ENCODE measurements at places on chromosomes 7 and 10. TPM values are rescaled to one million over a fixed set of nuclear protein-coding genes. Genes with fewer than 3 reads are reported as not detected.

DNA sequence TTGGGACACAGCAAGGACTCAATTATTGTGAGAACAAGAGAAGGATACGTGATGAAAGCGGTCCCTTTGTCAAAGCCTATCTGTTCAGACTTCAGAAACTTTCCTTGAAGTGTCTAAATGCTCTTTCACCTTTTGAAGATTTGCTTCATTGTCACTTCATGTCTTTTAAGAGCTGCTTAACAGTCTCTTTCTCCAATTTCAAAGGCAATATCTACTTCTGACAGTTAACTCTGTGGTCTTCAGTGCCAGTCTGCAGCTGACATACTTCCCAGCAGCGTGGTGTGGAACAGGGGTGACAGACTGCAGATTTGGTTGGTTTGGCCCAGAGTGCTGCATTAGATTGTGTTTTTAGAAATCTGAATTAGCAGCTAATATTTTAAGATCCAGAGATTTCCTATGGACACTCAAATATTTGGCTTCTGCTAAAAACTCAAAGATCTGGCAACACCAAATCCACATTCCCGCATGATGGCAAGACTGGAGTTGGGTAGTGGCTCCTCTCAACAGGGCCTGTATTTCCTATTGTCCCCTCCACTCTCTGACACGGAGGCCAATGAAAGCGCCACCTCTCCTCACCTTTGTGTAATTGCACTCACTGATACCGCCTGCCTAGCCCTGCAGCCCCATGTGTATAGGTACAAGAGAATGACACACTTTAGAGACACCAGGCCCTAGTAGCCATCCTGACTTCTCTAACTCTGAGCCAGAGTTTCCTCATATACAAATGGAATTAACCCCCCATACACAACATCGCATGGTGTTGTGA, 11.5 kb downstream of the SCRN1 start:
- no peak for DNase-seq

DNA sequence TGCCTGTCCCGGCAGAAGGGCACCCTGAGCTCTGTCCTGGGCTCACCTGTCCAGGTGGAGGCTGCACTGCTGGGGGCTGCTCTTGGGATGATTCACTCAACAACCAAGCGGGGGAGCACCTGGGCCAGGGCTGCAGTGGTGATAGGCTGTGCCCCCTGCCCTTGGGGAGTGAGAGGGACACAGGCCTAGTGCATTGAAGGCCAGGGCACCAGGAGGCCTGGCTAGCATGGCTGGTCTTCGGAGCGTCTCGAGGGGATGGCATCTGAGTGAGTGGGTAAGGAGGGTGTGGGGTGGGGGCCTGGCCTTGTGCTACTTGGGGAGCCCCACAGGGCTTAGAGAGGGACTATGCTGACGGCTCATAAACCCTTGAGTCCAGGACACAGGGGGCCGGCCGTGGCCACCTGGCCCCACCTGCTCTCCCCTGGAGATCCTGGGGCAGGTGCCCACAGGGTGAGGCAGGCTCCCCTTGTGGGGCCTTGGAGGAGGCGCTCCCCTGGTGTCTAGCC, 3.1 kb downstream of the PWWP2B start:
- no peak for DNase-seq

DNA sequence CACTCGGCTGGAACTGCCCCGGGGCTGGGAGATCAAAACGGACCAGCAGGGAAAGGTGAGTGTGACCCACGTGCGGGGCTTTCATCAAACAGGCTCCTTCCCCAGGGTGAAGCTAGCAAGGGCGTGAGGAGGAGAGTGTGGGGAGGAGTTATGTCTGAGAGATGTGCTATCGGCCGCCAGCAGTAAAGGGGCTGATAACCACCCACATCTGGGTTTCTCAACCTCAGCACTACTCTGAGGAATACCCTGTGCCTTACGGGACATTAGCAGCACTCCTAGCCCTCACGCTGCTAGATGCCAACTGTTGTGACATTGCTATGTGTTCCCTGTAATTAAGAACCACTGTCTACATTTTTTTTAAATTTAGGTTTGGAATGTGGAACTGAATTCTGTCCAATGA, 113.9 kb upstream of the STK17A start:
- DNase-seq = no peak

DNA sequence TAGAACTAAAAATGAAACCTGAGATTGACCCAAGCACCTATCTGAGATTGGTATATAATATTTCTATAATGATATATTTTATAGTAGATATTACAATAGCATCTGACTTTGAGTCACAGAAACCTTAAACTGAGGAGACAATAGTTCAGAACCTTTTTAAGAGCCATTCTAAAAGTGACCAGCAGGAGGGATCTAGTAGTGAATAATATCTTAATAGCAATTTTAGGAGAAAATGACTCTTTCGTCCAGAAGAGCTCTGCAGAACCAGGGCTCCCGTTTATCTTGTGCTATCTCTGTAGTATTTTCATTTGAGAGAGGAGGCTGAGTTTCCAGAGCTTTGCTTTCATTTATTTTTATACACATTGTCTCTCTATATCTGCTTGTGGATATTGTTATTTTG, 68.1 kb downstream of the PODXL start:
- peak; percentile 59 for DNase-seq

GRCh38 chr10:119189811-119190282, 11.2 kb upstream of the PRDX3 start:
- no peak for DNase-seq

- no peak for DNase-seq
Observed at GRCh38 chr10:114353383-114353782, 50.9 kb downstream of the AFAP1L2 start.

DGKI gene
- 3.9 TPM for total RNA-seq

PRKCQ gene
- total RNA-seq = 0.17 TPM

DNA sequence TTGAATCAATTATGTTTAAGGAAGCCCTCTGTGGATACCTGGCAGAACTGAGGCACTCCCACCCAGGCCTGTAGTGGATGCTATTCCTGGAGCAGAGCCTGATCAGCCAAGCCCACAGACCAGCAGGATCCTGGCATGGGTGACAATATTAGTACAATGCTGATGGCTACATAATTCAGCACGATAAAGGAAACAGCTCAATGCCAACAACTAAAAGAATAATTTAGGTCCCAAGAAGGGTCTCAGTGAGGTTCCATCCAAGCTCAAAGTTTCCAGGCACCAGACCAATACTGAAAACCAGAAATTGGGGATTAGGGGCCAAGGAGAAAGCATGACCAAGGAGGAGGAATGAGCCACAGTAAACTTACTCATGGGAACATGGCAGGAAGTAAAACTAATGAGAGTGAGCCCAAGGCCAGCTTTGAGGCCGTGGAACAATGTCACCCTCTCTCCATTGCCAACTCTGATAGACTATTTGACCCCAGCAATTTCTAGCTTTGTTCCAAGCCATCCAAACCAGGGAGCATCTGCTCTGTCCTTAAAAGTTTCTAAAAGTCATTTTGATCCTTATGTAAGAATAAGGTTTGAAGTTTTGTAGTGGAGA, 1082.4 kb downstream of the KCNMA1 start:
- DNase-seq = no peak

GRCh38 chr7:24757353-24758275, at the start of gene GSDME:
TSS of gene GSDME (minus strand) at chr7:24757464. CDS start at chr7:24749774, 7,690 bp downstream.
- DNase-seq = peak; percentile 69

- DNase-seq = no peak
Observed at GRCh38 chr10:35133586-35133985, 6.9 kb downstream of the CREM start.

DNA sequence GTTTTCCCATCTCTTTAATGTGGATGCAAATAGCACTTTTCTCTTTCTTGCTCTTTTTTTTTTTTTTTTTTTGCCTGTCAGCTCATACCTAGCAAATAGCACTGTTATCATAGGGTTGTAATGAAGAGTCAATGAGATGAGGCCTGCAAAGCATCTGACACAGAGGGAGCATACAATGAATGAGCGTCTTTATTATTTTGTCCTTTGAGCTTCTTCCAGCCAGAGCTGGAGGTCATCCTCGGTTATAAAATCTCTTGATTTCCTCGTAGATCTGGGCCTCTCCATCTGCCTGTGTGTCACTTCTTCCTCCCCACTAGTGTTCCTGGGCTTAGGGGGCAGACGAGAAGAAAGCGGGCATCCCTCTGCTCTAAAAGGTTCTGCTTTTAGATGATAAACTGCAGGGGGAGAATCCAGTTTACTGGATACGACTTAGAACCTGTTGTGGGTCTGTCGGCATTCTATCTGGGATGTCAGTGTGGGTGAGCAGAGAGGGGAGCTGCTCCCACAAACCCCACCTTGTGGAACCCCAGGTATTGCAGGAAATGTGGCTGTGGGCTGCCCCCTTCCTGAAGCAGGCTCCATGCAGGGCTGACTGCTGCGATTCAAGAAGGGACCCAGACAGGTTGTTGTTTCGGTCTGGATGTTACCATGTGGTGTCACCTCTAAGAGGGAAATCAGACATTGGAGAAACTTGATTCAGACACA, 135.8 kb upstream of the GPR26 start:
- no peak for DNase-seq

DNA sequence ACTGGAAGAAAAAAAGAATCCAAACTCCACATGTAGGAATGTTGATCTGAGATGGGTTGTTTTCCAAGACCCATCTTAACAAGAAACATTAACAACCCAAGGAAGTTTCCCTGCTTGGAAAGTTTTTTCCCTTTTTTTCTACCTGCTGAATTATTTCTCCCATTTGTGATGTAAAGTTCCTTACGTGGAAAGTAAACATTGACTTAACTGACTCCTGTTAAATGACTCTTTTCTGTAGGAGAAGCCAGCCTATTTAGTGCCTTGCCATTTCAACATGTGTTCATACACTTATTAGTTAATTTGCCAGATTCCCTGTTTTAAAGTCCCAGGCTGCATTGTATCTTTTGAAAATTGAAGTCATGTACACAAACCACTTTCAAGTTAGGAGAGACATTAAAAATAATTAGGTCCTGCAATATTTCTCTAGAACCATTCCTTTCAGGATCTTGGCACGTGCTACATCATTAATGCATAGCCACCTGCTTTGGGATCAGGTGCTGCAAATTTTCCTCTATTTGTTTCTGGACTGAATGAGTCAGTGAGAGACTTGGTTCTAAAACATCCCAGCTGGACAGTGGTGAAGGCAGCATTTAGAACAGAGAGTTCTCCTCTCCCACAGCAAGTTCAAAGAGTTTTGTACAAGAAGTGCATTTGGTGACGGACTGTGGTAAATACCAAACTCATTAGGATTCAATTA, 698.5 kb downstream of the SUGCT start:
- no peak for DNase-seq

GRCh38 chr10:97367126-97367649, 32.7 kb upstream of the FRAT2 start:
- no peak for DNase-seq

IL6 gene
- 1.0 TPM for total RNA-seq

AS3MT gene
- 2.0 TPM for total RNA-seq

DNA sequence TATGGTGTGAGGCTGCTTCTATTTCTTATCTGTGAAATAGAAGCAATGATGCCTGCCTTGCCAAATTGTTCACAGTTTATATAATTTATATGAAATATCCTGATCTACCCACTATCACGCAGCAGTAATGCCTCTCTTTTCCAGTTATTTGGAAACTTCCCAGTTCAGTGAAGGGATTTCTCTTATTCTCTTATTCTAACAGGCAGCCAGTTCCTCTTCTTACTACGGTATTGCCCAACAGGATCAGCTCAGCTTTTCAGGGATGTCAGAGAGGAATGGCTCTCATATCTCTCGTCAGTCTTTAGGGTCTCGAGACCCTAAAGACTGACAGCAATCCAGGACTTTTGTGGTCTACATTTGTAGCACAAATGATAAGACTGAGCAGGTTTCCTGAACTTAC, 215.6 kb downstream of the CREB5 start:
- DNase-seq = no peak

CD36 gene
- total RNA-seq = 171 TPM
